ENCODE measurements at places on chromosomes 3 and 15.

- DNase-seq = no peak
These were observed 14.9 kb downstream of the EIF2AK4 start for GRCh38 chr15:39948817-39949216.

DNA sequence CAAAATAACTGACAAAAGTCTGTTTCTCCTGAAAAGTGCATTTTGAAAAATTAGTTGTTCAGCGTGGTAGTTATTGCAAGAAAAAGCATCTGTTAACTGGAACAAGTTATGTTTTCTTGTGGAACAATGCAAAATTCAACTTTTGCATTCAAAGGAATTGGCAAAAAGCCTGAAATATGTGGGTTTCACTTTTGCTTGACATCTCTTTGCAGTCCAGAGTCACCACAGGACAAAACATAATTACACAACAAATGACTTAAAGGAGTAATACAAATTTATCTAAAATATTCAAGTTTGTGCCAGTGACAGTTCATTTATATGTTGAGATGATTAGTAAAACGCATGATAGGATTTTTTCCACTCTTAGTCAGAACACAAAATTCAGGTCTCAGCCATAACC is 96.3 kb upstream of the P2RY1 start:
- no peak for DNase-seq

DNA sequence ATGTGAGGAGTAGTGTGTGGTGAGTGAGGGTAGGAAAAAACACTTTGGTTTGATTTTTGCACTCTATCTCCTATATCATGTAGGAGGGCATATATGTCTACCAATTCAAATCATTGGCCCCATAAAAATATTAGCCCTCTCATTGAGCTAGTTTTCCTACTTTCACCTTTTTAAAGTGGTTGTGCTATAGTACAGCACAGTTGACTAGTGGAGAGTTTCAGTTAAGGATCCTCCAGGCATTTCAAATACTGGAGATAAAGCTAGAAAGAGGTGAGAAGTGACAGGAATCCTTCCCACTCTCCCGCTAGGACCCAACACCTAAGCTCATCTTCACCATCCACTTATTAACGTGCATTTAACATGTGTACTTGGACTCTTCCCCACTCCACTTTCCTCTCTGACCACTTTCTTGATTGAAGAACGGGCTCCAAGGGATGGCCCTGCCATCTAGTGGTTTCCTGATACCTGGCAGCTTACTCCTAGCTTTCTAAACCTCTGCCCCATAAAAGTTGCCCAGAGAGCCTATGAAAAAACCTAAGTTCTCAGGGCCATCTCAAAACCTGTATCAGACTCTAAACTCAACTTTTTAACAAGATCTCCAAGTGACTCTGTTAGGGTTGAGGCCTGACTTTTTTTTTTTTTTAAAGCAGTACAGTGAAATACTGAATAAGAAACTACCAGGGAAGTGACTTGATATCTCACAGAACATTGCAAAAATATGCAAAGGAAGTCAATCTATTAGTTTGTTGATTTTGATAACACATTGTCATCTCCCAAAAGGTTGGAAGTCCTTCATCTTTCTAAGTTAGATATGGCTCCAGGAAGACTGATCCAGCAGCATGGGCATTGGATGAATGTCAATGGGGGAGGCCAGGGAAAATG is 17.9 kb downstream of the IL12A start:
- DNase-seq = no peak

DNA sequence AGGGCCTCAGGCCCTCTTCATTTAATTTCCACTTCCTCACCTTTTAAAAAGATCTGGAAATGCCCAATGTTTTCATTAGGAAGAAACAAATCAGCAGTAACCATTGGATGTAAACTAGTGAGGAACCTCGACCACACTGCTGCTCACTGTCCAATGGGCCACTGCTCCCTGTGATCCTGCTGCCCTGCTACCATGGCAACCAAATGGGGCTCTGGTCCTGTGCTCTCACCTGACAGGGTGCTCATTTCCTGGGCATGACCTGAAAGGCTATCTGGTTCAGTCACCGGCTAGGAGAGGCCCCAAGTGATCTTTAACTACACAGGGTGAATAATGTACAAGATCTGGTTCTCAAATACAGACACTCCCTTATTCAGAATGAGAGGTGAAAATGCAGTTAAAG is 54.6 kb downstream of the ARHGEF3 start:
- DNase-seq = no peak

DNA sequence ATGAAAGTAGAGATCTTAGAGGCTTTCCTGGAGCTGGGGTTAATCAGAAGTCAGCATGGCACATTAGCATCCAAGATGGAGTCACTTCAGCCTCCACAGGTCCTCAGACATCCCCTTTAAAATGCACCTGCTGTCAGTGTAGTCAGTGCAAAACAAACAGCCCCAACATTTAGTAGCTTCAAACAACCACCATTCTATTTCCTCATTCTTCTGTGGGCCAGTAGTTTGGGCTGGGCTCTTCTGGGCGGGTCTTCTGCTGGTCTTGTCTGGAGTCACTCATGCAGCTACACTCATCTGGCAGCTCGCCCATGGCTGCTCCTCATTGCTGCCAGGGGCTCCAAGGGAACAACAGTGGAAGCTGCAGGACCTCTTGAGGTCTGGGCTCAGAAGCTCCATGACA is 99.9 kb downstream of the TLE3 start:
- DNase-seq = no peak

DNA sequence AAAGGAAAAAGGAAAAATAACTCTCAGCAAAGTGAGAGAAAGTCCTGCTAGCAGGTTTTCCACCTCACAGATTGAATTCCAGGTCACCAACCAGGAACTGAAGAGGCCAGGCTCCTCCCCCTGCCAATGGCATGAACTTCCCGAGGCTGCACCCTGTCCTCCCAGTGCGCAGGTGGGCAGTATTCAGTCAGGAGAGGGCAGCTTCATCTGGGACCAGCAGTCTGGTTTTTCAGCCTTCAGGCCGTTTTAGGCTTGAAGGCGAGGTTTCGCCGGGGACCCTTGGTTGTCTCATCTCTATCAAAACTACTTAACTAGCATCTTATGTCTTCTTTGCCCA is 41.2 kb downstream of the TRAT1 start:
- DNase-seq = no peak

DNA sequence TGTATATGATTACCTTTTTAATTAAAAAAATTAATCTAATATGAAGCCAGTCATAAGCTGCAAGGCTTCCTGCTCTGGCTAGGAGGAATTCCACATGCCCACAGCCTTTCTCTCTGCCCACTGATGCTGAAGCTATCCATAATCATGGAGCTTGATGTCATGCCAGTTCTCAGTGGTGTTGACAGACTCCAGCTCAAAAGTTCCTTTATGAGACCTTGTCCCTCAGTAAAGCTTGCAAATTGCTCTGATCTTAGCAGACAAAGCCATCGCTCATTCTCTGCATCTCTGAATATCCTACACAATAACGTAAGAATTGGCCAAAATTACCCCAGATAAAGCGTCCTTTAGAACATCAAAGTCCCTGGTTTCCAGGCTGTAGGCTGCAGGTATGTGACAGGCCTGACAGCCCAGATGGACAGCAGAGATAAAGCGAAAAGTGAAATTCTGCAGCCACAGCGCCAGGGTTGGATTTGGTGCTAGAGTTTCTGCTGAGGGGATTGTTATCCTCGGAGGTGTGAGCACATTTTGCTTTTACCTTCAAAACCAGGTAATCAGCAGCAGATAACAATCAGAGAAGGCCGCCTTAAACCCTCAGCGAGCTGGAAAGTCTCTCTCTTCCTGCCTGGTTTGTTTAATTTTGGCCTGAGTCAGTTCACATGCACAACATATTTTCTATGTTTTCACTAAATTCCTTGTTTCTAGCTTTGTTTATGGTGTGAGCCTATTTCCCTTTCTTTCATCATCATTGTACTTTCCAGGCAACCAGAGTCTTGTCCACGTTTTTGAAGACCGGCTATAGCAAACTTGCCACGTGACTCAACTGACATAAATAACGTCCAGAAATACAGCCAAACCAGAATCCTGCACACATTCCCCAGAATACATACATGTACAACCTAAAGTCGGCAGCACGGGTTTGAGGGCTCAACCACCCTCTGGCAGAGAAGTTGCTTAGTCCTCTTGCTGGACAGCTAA is 36.6 kb upstream of the ALDH1A3 start:
- DNase-seq = no peak

GRCh38 chr15:63599401-63600000 is 2.3 kb downstream of the FBXL22 start:
- peak; percentile 32 for DNase-seq

All from effector CD4-positive, alpha-beta T cell (primary cell).